ENCODE measurements at places on chromosomes 2 and 18. TPM values are rescaled to one million over a fixed set of nuclear protein-coding genes. Genes with fewer than 3 reads are reported as not detected.

Gene UGT1A8
- total RNA-seq: not detected

Gene KYNU
- total RNA-seq: 0.39 TPM

Gene CRYGC
- total RNA-seq: not detected

Gene EMX1
- not detected for total RNA-seq

Gene GPR75
- total RNA-seq: 2.2 TPM

Gene ARHGAP15
- not detected for total RNA-seq

Data from foreskin keratinocyte (primary cell).